ENCODE measurements at places on chromosomes 5 and 9.

GRCh38 chr5:143093452-143094086 lies 309.9 kb downstream of the NR3C1 start:
- DNase-seq, result no peak

DNA sequence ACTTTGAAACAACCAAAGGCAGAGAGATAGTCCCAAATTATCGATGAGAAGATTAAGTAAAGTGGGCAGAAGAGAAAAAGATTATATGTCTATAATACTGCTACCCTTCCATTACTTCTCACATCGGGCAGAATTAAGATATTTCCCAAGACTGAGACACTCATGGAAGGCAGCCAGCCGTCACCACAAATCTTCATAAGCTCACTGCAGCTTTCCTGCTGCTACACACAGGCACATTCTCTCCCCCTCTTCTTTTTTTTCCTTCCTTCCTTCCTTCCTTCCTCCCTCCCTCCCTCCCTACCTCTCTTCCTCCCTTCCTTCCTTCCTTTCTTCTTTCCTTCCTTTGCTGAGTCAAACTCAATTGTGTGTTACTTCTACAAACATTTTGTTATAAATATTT lies 58.7 kb upstream of the SPATA31C2 start:
- no peak for DNase-seq

DNA sequence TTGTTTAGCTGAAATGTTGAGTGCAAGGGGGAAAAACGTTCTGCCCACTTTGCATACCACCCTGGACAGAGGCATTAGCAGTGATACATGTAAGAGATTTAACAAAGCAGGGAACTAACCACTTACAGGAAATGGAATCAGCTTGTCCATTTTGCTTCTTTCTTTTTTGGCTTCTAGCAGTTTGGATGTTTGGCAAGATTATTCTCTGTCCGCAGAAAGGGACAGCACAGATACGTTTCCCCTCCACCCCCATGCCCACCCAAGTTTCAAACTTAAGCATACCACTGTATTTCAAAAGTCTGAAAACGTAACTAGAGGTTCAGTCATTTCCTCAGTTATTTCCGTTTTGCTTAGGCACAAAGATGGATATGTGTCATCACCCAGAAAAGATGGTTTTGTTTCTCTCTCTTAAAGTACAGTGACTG lies 118.4 kb downstream of the GDNF start:
- no peak for DNase-seq

DNA sequence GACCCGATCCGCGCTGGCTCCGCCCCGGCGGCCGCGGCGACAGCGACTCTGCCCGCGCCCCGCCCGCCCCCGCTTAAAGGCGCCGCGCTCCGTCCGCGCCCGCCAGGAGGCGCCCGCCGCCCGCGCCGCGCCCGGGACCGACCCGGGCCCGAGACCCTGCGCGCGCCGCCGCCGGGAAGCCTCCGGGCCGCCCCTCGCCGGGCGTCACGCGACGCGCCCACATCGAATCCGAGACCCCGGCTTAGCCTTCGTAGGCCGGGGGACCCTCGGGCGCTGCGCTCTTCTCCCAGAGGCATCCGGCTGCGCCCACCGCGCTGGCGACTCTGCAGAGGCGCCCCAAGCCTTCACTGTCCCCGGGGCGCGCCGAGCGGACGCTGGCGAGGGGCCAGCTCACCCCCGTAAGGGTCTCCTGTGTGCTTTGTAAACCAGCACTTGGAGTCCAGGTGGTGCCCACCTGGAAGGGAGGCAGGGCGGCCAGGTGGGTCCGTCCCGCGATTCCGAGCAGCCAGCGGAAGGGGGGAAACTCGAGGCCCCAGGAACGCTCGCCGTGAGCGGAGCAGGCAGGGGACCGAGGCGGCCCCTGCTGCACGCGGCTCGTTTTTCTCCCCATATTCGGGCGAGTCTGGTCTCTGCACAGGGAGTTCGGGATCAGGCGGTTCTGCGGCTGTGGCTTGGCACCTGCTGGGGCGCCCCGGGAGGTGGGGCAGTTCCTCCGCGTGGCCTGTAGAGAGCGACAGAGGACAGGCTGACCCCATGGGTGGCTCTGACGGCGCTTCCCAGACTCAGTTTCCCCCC lies 423 bp upstream of the ABCA2 start:
- DNase-seq, result no peak

- DNase-seq, result no peak
Observed at GRCh38 chr5:170206958-170207357, 25.8 kb upstream of the C5orf58 start.

DNA sequence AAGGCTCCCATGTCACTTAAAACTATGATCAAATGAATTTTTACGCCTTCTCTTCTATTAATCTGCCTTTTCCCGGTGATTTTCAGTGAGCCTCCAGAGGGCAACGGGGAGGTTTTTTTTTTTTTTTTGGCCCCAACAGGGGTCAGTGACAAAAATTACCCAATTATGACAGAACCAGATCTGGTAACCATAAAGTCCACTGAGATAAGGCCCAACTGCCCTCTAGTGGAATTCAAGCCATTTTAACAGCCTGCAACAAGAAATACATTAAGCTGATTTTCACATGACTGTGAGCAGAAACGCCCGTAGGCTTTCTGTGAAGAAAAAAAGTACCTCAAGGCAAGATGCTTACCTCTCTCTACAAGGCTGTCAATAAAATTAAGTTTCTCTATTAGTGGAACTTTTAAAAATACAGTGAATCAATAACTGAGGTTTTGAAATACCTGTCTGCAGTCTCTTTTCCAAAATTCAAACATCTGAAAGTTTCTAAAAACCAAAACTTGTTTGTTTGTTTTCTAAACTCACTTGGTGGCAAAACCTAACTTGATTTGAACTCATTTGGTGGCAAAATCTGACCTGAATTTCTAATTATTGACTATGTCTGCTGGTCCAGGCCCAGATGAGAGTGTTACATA lies 49.7 kb upstream of the FST start:
- no peak for DNase-seq

DNA sequence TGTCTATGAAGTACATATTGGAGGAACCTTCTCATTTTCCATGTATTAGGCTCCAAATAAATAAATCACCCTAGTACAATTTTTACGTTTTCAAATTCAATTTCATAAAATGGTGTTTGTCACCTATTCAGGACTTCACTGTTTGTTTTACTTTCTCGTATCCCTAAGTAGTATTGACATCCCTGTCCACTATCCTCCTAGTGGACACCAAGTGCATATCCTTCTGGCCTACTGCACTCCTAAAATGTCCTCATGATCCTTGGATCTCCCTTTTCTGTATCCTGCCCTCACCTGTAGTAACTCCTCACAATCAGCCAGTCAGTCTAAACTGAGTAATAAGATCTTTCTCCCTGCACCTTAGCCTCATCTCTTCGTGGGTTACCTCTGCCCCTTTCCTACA lies 539.9 kb downstream of the DMRTA1 start:
- no peak for DNase-seq

DNA sequence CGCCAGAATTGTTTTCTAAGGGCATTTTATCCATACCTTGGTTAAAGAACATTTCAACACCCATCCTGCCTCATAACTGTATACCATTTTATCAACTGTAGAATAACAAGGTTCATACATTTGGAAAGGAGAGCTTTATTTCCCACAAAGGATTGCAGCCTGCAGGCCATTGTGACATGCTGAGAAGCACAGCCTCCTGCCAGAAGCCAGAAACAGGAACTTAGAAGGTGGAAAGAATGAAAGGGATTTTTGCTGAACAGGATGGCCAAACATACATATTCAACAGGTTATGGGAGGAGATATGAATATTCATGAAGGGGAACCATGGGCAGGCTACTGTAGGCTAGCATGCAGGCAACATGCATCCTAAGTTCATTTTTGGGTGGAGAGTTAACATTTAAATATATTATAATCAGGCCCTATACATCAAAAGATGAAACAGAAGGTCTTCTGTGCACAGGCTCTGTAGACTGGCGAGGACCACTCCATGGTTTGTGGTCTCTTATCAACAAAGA lies 59.9 kb upstream of the DIRAS2 start:
- DNase-seq, result no peak

- DNase-seq, result no peak
Observed at GRCh38 chr5:669111-669841, 23.9 kb downstream of the TPPP start.

DNA sequence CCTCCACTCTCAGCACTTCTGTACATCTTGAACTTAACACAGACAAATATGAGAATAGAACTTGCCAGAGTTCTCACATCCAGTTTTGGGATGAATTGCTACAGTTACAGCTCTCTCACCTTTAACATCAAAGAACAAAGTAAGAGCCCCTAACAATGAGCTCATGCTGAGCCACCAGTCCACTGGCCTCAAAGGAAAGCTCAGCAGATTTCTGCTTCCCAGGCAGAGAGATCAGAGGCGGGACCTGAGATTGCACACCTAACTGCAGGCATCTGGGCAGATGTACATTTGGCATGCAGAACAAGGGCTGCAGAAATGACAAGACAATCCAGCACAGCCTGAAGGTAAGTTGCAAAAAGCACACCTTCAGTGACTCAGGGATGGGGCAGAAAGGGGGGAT lies 300.9 kb downstream of the MRPS30 start:
- no peak for DNase-seq
